ENCODE measurements at places on chromosomes 4 and X.

- DNase-seq: no peak
Measured at GRCh38 chr4:101777431-101777830, 13.1 kb upstream of the BANK1 start.

- no peak for DNase-seq
Measured at GRCh38 chrX:37686369-37686995, 891 bp downstream of the XK start.

GRCh38 chr4:166675411-166675810 lies 558.9 kb downstream of the SPOCK3 start:
- no peak for DNase-seq

- no peak for DNase-seq
Measured at GRCh38 chr4:70660106-70660505, 6.2 kb downstream of the JCHAIN start.

DNA sequence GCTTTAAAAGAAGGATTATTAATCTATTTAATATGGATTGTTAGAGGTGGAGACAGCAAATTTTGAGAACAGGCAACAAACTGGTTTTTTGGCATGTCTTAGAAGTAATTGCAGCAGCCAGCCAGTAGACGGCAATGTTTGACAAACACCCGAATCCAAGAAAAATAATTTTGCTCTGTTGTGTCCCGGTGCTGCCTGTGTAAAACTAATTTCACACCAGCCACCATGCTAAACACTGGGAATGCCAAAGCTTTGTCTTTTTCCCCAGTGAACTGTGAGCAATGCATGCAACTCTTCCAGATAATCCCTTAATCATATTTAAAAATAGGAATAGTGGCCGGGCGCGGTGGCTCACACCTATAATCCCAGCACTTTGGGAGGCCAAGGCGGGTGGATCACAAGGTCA lies 25.9 kb downstream of the SMIM31 start:
- DNase-seq: no peak

DNA sequence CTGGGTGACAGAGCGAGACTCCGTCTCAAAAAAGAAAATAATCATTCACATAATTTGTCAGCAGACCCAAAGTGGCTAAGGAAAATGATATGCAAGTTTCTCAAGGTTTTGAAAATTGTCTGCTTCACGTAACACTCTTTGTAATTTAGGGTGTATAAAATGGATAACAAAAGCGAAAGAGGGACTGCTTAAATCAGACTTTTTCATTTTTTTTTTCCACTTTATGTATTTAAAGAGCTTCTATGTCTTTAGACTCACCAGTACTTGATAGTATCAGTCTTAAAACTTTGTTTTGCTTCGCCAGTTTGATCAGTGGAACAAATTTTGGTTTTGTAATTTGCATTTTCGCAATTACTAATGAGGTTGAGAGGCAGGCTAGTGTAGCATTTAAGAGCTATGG lies 34.6 kb downstream of the USP9X start:
- no peak for DNase-seq

- DNase-seq: no peak
Measured at GRCh38 chr4:169080981-169081380, 70.9 kb upstream of the CBR4 start.

- no peak for DNase-seq
Measured at GRCh38 chr4:31516520-31516919, 796.4 kb downstream of the PCDH7 start.

DNA sequence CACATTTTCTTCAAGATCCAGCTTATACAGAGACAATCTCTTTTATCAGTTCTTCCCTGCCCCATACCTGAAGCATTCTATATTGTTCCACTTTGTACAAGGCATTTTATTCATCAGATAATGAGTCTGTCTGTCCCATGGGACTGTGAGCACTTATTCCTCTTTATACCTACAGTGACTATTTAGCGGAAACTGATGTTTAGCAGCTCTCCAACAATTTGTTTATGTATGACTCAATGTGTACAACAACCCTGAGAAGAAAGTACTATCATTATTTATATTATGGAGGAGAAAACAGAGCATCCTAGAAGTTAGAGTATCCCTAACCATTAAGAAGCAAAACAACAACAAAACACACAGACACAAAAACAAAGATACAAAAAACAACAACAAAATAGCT lies 306.5 kb downstream of the PRDM5 start:
- DNase-seq: no peak

GRCh38 chr4:40401631-40402030 lies 66.5 kb downstream of the CHRNA9 start:
- no peak for DNase-seq

GRCh38 chr4:40264497-40264896 lies 67.7 kb downstream of the RHOH start:
- DNase-seq: no peak

DNA sequence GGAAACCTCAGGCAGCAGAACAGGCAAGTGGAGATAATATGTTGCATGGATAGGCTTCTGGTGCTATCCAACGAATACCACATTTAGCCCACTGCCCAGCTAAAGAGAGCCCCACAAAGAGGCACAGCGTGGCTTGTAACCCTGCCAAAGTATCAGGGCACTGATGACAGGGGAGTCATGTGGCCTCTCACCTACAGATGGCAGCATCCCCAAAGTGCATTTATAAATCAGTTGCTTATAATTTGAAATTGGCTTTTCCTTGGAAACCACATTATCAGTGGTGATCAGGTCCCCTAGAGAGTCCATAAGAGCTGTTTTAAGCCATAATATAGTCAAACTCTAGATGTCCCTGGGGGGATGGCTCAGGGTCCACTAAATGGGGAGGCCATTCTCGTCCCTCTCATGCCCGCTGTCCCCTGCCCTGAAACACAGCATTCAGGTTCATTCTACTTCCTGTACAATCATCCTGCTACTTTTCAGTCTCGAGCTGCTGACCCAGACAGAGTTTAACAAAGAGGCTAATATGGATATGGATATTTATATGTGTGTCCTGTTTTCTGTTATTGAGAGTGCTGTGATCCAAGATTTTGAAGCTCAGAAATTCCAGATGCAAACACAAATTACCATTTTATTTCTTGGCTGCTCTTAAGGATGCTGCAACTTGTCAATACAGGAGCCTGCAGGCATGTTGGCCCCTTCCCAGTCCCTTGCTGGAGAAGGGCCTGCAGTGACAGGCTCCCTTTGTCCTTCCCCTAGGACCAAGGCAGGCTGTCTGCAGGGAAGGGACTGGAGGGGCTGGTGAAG lies 28.5 kb downstream of the SRPX start:
- no peak for DNase-seq

GRCh38 chrX:39309018-39309635 lies 507.9 kb downstream of the MID1IP1 start:
- peak; percentile 9 for DNase-seq

DNA sequence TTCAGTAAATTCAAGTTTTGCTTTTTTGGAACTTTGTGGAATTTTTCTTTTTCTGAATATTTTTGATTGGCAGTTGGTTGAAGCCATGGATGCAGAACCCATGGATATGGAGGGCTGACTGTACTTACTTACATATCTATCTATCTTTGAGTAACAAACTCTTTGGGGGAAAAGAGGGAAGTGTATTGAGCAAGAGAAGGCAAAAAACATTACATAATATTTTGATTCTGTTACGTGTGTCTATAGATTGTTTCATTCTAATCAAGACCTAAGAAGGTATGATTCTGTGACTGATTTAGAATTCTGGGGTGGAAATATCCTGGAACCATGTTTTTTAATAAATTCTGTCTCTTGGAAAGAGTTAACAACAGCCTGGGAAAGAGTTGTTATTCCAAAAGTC lies 31.5 kb downstream of the GRSF1 start:
- no peak for DNase-seq
